ENCODE measurements at places on chromosomes 13 and 19. TPM values are rescaled to one million over a fixed set of nuclear protein-coding genes. Genes with fewer than 3 reads are reported as not detected.

DNA sequence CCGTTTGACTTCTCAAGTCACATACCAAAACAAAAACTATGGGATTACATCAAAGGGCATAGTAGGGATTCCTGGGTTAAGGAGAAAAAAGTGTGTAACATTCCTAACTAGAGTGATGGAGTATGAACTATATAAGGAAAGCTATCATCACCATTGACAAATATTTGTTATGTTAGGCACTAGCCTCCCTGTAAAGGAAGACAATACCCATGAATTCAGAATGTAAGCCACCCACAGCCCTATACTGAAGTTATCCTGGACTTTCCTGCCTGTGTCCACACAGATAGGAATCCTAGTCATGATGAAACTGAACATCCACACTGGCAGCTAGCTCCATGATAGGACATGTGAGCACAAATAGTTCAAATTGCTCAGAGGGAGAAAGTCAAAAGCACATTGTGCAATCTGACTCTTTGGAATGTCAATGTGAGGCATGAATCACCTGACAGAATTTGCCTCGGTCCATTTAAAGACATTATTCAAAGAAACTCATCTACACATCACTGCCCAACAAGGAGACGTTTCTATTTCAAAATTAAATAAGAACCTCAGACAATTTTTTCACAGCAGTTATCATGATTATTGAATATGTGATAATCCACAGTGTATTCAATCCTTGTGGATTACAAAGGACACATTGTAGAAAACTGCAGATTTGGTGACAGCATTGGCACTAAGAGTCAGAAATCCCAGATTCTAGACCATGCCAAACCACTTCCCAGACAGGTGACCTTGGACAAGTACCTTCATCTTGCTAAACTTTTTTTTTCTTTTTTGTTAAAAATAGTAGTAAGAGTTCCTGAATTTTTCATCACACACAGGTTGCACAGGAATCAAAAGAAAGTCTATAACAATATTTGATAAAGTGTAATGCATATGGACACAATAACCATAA, 529.3 kb downstream of the IRS2 start:
- no peak overlapping the region for H3K4me3 ChIP-seq
- no peaks in the 10 kb centered on the region for H3K4me1 ChIP-seq
- no peak for DNase-seq
- no peaks in the 10 kb centered on the region for H3K36me3 ChIP-seq

DNA sequence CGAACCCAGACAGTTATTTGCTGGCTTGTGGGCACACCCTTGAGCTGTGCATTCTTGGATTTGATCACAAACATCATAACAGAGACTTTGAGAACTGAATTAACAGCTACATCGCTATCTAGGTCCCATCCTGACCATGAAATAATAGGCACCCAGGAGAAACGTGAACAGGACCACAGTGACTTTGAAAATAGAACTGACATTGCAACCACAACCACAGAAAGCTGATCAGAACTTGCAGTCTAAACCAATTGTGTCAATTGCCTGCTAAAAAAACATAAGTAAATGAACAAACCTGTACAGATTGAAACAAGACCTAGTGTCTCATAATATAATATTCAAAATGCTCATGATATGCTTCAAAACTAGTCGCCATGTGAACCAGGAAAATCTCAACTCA, 18.3 kb upstream of the KATNAL1 start:
- no peaks in the 10 kb centered on the region for H3K36me3 ChIP-seq
- DNase-seq = no peak
- no peak overlapping the region for H3K4me3 ChIP-seq
- no peaks in the 10 kb centered on the region for H3K27me3 ChIP-seq

- H3K27me3 ChIP-seq = no peaks in the 10 kb centered on the region
- no peaks in the 10 kb centered on the region for H3K36me3 ChIP-seq
- no peak overlapping the region for H3K4me3 ChIP-seq
- peaks cover 65% of the 10 kb centered on the region for H3K4me1 ChIP-seq
- DNase-seq = peak; percentile 87
Observed at GRCh38 chr13:30145709-30146367, 161.5 kb downstream of the KATNAL1 start.

The MTUS2 gene
- polyA plus RNA-seq = 0.05 TPM

The FFAR2 gene
- polyA plus RNA-seq = 1.1 TPM

- H3K4me3 ChIP-seq = no peak overlapping the region
- H3K27me3 ChIP-seq = no peaks in the 10 kb centered on the region
- peaks cover 19% of the 10 kb centered on the region for H3K4me1 ChIP-seq
- DNase-seq = no peak
- peak overlapping the region; percentile 65 for H3K27ac ChIP-seq
- H3K36me3 ChIP-seq = peaks cover 13% of the 10 kb centered on the region
Observed at GRCh38 chr13:40756042-40756441, 14.9 kb downstream of the MRPS31 start.

- DNase-seq = no peak
- no peaks in the 10 kb centered on the region for H3K4me1 ChIP-seq
- H3K27me3 ChIP-seq = no peaks in the 10 kb centered on the region
- H3K27ac ChIP-seq = no peak overlapping the region
- no peak overlapping the region for H3K4me3 ChIP-seq
- H3K36me3 ChIP-seq = no peaks in the 10 kb centered on the region
Observed at GRCh38 chr13:66068683-66069082, 1161.5 kb downstream of the PCDH9 start.

The TM9SF2 gene
- polyA plus RNA-seq = 128 TPM

- no peak overlapping the region for H3K4me3 ChIP-seq
Observed at GRCh38 chr19:49761625-49762311, 1.3 kb downstream of the TSKS start.
